NCI-H1930 (cell line): ENCODE measurements at places on chromosomes 1 and 21.

GRCh38 chr1:174040387-174040786 is 18.2 kb upstream of the RC3H1 start:
- DNase-seq: no peak

- DNase-seq: no peak
Measured at GRCh38 chr1:119721896-119722295, 10.2 kb downstream of the PHGDH start.

- DNase-seq: no peak
Measured at GRCh38 chr1:189496768-189497167, 980.9 kb downstream of the BRINP3 start.

DNA sequence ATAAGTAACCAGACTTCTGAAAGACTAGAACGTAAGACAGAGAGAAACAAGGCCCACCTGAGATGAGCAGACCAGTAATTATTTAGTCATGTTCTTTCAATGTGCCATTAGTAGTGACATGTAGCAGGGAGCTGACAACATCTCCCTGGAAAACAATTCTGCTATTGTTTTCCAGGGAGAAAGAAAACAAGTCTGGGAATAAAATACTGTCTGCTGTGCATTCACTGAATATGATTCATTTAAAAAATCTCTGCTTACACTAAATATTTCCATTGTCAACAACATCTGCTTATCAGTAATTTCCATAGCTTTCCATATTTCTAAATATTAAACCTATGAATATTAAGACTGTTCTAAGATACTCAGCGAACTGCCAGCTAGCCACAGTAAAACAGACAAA is 80.0 kb downstream of the VCAM1 start:
- no peak for DNase-seq

DNA sequence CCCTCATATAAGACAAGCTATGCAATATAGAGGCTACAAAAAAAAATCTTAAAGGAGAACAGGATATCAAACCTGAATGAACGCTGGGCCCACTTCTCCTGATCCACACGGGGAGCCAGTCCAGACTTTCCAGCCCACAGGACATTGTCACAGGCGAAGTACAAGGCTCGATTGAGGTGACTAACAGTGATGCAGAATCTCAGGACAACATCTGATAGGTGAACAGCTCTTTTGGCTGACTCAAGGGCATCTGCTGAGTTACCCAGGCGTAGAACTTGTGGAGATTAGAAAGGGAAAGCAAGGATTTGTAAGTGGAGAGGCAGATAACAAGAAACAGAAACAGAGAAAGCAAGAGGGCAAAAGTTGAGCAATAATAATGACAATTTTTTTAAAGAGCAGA is 1.8 kb downstream of the PEX11B start:
- DNase-seq: no peak

- no peak for DNase-seq
Measured at GRCh38 chr1:180397175-180397574, 105.2 kb downstream of the ACBD6 start.

DNA sequence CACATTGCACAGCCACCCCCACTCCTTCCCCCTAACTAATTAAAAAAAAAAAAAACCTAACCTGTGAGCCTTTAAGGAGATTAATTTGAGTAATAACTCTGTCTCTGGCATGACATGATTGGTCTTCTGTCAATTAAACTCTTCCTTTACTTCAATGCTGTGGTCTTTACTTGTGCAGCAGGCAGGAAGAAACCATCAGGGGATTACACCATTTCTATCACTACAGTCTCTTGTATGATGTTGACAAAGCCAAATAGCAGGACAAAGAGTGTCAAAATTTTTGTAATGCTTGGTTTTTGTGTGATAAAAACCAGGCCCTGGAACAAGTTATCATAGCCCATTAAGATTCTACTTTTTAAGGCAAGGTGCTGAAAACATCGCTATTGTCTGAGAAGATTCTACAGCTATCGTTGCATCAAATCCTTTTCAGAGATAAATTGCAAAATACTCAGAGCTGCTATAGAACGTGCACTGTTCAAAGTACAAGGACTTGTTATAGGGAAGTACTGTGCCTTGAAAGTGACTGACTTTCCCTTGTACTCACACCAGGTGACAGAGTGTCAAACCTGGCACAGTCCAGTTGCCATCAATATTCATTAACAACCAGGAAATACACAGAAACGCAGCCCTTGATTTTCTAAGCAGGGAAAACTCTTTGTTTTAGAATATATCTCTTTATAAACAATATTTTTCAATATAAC is 37.7 kb downstream of the LHX9 start:
- no peak for DNase-seq

GRCh38 chr1:156379420-156380165 is 10.6 kb downstream of the RHBG start:
- no peak for DNase-seq

- DNase-seq: no peak
Measured at GRCh38 chr1:243751506-243751905, 98.5 kb downstream of the AKT3 start.

DNA sequence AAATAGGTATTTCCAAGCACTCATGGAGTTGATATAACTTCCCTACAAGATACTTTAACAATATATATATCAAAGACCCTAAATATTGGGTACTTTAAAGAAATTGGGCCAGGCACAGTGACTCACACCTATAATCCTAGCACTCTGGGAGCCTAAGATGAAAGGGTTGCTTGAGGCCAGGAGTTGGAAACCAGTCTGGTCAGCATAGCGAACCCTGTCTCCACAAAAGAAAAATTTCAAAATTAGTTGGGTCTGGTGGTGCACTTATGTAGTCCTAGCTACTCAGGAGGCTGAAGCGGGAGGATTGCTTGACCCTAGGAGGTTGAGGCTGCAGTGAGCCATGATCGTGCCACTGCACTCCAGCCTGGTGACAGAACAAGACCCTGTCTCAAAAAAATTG is 393.9 kb upstream of the DEPDC1 start:
- no peak for DNase-seq

DNA sequence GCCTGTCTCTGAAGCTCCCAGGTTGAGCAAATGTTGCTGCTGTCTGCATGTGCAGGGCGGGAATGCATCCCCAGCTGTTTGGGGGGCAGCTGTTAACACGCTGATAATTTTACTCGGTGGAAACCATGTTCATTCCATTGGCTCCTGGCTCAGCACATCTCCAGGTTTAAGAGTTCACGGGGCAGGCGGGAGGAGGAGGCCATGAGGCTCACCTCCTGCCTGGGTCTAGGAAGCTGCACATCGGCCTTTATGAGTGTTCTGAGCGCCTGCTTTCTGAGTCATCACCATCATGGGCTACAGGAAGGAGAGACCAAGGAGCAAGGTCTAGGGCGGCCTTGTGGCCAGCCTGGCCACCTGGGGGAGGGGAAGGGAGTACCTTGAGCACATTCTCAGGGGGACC is 29.7 kb downstream of the AJAP1 start:
- DNase-seq: no peak

DNA sequence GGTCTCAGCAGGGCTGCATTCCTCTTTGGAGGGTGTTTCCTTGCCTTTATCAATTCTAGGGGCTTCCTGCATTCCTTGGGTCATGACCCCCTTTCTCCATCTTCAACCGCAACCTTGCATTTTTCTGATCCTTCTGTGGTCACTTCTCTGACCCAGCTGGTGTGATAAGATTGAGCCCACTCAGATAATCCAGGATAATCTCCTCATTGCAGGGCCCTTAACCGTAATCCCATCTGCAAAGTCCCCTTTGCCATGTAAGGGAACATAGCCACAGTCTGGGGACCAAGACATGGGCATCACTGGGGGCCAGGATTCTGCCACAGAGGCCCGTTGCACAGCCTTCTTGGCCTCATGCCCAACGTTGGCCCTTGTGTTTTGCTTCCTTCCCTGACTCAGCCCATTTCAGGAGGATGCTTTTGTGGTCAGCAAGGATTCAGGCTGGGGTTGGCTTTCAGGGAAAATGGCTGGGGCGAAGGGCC is 35.0 kb upstream of the IL19 start:
- no peak for DNase-seq

- no peak for DNase-seq
Measured at GRCh38 chr21:36847189-36847588, 119.3 kb downstream of the HLCS start.

DNA sequence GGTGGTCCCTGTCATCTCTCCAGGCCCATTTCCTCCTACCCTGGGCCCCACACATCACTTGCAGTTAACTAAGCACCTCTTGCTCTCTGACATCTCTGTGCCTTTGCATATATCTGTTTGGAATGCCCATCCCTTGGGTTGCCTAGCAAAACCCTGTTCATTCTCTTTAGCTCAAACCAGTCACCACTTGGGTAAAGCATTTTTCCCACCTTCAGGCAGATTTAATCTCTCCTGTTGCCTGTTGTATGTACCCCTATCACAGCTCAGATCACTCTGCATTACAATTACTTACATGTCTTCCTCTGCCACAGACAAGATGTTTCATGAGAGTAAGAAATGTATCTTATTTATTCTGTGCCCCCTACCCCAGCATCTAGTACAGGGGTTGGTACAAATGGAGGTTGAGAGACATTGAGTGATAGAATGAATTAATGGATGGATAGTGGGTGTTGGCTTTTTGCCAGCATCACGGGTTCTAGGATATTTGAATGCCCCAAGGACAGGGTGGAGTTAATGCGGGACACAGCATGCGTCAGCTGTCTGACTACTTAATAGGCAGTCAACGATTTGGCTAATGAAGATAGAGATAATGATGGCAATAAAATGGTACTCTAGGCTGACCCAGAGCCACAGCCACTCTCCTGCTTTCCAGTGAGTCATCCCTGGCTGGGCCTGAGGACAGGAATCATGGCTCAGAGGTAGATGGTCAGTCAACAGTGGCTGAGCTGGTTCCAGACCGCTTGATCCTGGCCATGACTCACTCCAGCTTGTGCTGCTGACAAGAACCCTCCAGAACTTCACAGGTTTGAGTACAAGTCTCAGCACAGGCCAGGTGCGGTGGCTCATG is 6.5 kb downstream of the NR0B2 start:
- no peak for DNase-seq

DNA sequence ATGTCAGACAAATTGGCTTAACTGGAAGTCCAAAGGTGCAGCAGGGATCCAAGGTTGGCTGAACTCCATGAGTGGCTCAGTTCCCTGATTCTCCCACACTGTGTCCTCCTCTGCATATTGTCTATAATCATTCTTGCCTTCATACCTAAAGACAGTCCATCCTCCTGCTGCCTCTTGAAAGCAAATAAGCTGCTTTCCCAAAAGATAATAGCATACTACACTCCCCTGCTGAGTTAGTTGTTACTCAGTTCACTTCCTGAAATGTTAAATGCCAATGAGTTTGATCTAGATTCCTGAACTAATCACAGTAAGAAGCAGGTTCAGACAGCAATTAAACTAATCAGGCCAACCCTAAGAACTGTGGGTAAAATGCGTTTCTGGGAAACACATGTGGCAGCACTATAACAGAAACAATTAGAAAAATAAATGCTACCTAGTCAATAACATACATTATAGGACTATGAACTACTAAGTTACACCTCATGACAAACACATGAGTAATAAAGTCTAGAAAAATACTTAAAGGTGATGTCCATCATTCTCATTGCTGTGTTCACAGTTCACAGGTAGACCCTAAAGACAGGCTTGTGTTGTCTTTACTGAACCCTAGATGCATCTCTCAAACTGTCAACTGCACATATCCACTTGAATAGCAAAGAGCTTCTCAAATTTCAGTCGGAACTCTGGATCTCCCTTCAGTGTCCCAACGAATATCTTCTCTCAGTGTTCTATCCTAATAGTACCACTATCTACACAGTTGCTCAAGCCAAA is 50.8 kb upstream of the BOLA1 start:
- DNase-seq: no peak

GRCh38 chr1:106700211-106700610 is 356.3 kb upstream of the PRMT6 start:
- DNase-seq: no peak

GRCh38 chr21:37904856-37905255 is 11.4 kb downstream of the KCNJ6 start:
- DNase-seq: no peak

GRCh38 chr1:246631426-246631825 is 65.2 kb downstream of the CNST start:
- DNase-seq: no peak

DNA sequence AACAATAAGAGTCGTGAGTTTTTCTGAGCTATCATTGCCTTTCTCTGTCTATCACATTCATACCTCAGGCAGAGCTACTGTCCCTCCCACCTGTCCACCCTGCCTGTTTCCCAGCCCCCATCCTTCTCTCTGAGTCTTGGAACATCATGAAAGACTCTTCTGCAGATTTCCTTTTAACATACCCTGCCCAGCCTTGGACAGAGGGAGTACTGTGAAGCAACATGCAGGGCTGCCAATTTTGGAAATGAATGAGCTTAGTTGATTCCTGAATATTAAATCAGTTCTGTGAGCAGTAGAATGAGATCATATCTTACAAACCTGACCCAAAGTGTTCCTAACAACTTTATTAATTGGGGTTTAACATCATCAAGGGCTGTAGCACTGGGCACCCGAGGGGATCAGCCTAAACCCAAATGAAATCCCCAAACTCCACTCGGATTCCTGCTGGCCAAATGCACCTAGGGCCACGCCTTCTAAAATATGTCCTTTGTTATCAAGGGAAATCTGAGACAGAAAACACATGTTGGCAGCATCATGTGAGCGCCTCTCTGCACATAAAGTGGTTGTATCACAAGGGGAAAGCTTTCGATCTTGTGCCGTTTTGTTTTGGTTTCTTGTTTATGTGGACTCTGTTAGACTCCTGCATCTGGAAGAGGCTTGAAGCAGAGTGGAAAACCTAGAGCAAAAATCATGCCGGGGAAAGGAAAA is 357.6 kb downstream of the KIF26B start:
- DNase-seq: no peak

DNA sequence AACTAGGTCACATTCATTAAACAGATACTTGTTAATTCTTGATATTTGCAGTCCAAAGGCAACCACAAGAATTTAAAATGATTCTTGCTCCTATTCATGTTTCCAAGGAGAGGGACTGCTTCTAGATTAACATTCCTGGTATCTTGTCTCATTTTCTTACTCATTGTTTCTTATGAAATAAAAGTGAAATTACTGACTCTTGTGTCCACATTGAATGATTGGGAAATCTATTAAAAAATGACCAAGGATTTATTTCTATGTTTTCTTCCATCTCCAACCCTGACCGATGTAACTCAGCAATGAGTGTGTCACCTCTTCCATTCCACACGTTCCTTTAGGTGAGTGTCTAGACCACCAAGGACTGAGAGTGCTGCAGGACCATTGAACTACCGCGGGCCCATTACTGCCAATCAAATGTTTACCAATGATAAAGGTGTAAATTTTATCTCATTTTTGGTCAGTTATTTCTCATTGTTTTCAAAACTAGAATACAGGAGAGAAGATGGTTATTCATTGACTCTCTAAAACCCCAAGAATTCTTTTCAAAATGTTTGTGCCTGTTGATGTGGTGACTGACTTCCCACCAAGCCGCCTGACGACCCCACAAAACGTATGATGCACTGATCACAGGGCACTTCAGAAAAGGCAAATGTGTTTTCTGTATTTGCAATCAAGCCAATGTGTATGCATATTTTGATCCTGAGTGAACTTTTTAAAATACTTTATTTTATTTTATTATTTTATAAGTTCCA is 414.6 kb upstream of the PTBP2 start:
- DNase-seq: no peak

DNA sequence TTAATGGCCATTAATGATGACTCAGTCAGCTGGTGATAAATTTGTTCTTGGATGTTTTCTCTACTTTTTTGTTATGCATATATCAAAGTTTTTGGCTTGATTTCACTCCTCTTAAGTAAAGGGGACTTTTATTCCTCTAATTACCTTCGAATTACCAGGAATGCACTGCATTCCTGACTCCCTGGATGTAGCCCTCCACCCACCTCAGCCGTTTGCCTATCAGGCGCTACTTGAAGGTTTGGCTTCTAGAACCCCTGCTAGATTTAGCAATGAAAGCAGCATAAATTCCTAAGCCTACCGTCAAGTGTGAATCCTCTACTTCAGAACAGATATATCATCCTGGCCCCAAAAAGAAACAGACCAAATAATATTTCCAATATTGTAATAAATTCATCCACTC is 387.8 kb upstream of the ADGRL2 start:
- DNase-seq: no peak
